Stimulated activated naive CD4-positive, alpha-beta T cell treated with Interleukin-2 at 50 U/mL for 16 hours (primary cell): ENCODE measurements at places on chromosomes 12 and 14.

- no peak for DNase-seq
Measured at GRCh38 chr12:101019667-101020066, 190.4 kb downstream of the SLC5A8 start.

DNA sequence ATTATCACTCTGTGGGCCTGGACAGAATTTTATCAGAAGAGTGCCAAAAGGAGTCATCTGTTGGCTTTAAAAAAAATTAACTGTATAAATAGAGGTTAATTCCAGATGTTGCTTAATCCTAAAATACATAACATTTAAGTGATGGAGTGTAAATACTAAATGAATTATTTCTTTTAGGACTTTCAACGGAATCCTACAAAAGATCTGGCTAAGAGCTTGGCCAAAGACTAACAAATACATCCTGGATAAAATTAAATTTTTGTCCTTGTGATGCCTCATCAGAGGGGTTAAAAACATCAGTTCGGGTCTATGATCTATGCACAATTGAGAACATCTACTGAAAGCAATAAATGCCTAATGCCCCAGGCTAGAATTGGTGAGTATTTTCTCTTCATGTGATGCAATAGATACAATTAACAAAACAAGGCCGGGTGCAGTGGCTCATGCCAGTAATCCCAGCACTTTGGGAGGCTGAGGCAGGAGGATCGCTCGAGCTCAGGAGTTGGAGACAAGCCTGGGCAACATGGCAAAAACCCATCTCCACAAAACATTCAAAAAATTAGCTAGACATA, 49.8 kb upstream of the RAP1B start:
- no peak for DNase-seq

DNA sequence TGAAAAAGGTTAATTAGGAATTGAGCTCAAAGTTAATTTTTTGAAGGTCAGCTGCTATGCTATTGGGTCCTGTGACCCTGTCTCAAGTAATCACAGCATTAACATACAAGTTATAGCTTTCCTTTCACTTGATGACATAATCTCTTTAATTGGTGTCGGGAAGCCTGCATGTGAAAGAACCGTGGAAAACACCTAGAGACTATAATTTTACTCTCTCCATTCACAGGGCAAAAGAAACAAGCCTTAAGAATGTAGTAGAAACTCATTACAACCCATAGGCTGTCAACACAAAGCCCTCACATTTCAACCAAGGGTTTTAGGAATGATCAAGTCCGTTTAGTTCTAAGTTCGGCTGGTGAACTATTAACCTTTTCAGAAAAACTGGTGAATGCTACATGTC, 104.4 kb downstream of the PPM1A start:
- DNase-seq = no peak

- peak; percentile 39 for DNase-seq
Measured at GRCh38 chr12:64457032-64457431, 5.1 kb downstream of the TBK1 start.

- DNase-seq = no peak
Measured at GRCh38 chr14:96039633-96040311, 610 bp downstream of the C14orf132 start.

DNA sequence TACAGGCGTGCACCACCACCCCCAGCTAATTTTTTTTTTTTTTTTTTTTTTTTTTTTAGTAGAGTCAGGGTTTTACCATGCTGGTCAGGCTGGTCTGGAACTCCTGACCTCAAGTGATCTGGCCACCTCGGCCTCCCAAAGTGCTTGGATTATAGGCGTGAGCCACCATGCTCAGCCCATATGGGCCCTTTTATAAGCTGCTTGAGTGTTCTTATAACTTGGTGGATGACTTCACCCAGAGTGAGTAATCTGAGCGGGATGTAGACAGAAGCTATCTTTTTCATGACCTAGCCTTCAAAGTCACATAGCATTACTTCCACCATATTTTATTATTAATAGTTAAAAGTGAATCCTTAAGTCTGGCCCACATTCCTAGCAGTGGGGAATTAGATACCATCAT, 16.4 kb downstream of the BBOF1 start:
- no peak for DNase-seq

- no peak for DNase-seq
Measured at GRCh38 chr12:128966203-128966810, 113.0 kb downstream of the GLT1D1 start.

GRCh38 chr14:64459405-64460136, 5.7 kb upstream of the AKAP5 start:
- no peak for DNase-seq

- DNase-seq = no peak
Measured at GRCh38 chr14:21987937-21988336, 314.3 kb upstream of the OR4E1 start.

- no peak for DNase-seq
Measured at GRCh38 chr12:31431721-31432240, 105.8 kb upstream of the SINHCAF start.

DNA sequence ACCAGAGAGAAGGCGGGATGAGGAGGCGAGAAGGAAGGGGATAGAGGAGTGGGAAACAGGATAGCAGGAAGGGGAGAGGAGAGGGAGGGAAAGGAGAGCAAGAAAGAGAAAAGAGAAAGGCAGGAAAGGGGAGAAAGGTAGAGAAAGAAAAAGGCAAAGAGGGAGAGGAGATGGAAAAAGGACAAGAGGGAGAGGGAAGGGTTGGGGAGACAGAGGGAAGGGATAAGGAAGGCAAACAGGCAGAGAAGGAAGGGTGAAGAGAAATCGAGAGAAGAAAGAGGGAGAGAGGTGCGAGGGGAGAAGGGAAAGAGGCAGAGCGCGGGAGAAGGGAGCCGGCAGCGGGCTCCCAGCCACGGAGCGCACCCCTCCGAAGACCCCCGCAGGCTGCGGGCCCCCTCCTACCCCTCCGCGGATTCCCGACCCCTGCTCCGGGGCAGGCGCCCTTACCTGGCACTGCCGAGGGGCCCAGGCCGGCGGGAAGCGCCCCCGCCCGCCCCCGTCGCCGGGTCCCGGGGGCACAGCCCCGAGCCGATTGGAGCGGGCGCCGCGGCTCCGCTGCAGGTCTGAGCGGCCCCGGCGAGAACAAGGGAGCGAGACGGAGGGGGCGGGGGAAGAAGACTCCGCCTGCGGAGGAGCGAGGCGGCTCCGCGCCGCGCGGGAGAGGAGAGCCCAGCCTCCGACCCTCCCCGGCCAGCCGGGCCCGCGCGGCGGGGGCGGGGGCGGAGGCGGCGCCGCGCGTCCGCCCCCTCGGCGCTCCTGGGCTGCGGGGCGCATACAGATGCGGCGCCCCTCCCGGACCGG, at the start of gene CDH24:
Gene CDH24, minus strand, starts transcription at position 565 of the 801 bp plus-strand sequence. CDS start 1,787 bp downstream, outside the sequence.
- no peak for DNase-seq

DNA sequence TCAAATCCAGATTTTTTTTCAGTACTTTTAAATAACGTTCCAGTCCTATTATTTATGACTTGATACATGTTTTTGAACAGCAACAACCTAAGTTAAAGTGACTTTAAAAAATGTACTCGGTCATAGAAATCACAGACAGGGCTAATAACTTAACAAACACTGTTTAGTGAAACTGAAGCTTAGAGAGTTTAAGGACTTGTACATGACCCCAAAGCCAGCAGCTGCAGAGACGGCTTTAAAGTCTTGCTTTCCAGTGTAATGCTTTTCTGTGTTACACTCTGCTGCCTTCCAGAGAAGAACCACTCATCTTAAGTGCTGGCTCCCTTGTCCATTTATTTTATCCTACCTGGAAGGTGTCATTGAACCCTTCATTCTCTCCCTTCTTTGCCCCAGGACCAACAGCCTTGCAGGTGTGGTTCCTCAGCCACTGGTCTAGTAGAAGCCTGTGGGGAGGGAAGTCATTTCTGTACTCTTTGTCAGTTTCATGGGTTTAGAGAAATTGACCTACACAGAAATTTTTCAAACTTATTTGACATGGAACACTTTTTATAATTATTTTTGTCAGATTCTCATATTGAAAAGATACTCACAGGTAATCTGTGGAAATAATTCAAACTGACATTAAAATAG, 60.9 kb downstream of the NAV3 start:
- no peak for DNase-seq

DNA sequence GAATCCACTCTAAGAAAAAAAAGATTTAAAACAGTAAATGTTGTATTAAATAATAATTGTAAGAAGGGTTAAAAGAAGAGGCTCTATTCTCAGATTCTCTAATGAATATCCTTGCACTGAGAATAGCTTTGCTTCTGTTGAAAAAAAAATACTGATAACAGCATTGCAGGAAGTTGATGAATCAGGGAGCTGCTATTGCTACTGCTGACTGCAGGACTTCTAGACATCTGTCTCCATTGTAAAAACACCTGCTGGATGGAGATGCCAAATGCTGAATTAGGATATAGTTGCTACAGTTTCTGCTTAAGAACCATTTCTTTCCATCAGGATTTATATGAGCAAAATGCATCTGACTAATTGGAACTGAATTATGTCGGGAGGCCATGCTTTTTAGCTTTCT, 50.3 kb upstream of the ANP32D start:
- DNase-seq = no peak

- no peak for DNase-seq
Measured at GRCh38 chr14:71632440-71632946, 299.7 kb upstream of the RGS6 start.

- no peak for DNase-seq
Measured at GRCh38 chr12:92696216-92696615, 6.6 kb upstream of the PLEKHG7 start.

DNA sequence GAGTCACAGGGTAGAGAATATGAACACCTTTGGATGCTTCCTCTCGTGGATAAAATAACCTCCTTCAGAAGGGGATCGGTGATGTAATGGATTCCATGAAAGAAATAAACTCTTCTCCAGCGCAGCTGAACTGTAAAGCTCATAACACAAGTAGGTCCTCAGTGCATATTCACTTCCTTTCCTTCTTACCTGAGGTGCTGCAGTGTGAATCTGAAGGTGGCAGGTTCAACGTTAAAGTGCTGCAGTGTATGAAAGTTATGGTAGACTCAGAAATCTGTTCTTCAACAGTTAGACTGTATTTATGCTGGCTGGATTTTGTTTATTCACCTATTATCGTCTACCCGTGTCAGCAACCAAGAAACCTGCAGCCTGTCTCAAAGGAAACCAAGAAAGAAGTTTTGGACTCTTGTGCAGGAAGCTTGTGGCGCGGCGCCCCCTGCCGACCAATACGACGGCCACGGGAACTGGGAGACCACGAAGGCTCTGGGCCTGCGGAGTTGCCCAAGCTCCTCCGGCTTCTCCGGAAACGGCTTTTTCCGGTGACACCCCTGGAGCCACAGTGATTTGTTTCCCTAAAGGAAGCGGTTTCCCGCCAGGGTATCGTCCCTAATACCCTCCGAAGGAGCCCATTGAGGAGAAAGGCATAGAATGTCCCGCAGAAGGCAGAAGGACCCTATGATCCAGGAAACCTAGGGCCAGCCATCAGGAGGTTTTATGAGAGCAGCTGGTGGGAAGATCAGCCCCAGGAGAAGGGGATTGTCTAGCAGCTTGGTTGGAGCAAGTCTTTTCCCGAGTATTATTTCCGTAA, 17.6 kb upstream of the RNASE3 start:
- peak; percentile 67 for DNase-seq

GRCh38 chr12:117236456-117237001, 46.3 kb upstream of the FBXO21 start:
- peak; percentile 47 for DNase-seq

- no peak for DNase-seq
Measured at GRCh38 chr14:73997944-73998447, 21.1 kb downstream of the ENTPD5 start.

- no peak for DNase-seq
Measured at GRCh38 chr12:61213646-61214045, 1046.6 kb upstream of the USP15 start.

GRCh38 chr12:3644104-3644503, 108.8 kb downstream of the CRACR2A start:
- no peak for DNase-seq

- DNase-seq = no peak
Measured at GRCh38 chr14:72646861-72647528, 246.9 kb downstream of the DPF3 start.

- no peak for DNase-seq
Measured at GRCh38 chr12:1540690-1541089, 53.7 kb downstream of the FBXL14 start.

DNA sequence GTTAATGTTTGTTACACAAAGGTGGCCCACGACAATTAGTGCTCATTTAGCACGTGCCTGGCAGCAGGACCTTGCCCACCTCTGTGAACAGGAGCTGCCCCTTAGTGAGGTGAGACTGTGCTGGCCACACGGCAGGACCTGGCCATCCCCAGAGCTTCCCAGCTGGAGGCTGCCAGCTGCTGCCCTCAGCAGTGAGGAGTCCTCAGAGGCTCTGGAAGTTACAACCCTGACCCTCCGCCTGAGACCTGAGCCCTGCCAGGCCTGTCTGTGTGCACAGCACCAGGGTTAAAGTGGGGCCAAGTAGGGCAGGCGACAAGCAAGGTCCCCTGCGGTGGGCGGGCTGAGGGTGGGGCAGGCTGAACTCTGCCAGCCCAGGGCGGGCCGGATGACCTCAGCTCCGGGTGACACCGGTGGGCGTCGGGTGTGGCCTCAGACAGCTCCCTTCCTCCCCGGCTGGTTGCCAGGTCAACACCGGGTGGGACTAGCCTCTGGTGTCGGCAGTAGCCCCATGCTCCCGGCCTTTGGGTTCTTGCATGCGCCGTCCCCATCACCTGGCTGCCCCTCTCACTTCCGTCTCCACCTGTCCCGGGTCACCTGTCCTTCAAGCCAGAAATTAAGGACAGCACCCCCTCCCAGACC, 9.2 kb upstream of the LBHD2 start:
- DNase-seq = peak; percentile 13

DNA sequence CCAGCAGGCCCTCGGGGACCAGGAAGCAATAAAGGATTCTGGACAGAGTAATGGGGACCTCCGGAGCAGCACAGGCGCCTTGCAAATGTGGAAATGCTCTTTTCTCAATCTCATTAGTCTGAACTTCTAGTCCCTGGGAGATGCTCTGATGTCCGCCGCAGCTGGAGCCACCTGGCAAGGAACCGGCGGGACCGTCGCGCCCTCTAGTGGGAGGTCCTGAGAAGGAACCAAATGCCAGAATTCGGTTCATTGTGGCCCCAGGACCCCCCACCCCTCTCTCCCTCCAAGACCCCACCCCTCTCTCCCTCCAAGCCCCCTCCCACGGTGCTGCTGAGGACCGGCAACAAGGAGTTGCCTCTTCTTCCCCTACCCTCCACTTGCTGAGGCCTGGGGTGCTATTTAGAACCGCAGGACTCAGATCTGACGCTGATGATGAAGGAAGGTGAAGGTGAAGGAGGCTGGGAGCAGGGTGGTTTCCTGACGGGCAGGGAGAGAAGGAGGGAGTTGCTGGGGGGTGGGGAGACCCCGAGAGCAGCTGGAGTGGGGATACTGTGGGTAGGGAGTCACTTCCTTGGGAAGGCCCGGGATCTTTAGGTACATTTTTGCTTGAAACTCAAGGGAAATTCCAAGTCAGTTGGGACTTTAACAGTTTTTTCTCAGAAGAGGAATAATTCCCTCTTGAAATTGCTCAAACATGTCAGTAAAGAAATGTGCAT, 42.5 kb downstream of the SMIM41 start:
- peak; percentile 30 for DNase-seq
